ENCODE measurements at places on chromosomes 12 and 14.

DNA sequence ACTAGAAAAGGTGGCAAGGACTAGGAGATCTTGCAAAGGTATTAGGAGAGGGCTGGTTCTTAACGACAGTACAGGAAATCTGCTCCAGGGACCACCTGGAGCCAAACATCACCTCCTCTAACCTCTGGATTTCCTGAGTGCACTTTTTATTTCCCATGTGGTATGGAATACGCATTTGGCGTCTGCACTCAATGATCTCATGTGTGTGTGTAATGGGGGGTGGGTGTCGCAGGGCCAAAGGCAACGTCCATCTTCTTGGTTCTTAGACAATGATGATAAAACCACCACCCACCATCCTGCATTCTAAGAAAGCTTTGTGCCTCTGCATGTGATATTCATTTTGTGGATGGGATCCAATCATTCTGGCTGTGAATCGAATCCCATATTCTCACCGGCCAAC lies 68.8 kb downstream of the CLMN start:
- DNase-seq, result no peak

- DNase-seq, result no peak
Observed at GRCh38 chr12:106386813-106387535, 29.4 kb downstream of the POLR3B start.

- DNase-seq, result no peak
Observed at GRCh38 chr14:61104358-61104757, 123.3 kb downstream of the SLC38A6 start.

GRCh38 chr14:102754370-102755262 lies 22.6 kb upstream of the TRAF3 start:
- no peak for DNase-seq

- DNase-seq, result peak; percentile 98
Observed at GRCh38 chr12:53380104-53380793, at the start of gene SP1. Gene SP1, plus strand, starts transcription at chr12:53380176. Its CDS starts 116 bp downstream, at chr12:53380292.

- DNase-seq, result no peak
Observed at GRCh38 chr14:91310606-91311283, 66.2 kb upstream of the GPR68 start.

DNA sequence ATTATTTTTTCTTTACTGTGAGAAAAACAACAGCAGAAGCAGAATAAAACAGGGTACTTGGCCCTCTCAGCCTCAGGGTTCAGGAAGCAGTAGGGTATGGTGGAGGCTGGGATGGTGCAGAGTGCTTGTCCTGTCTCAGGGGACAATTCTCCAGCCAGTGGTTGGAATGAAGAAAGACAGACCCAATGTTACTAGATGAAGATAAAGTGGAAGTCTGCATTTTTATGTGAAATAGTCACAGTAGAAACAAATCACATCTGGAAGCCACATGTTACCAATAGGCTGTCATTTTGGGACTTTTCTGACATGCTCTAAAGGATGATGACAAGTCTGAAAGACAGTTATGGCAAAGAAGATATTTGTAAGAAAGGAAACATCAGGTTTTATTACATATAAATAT lies 32.3 kb downstream of the PROX2 start:
- no peak for DNase-seq

DNA sequence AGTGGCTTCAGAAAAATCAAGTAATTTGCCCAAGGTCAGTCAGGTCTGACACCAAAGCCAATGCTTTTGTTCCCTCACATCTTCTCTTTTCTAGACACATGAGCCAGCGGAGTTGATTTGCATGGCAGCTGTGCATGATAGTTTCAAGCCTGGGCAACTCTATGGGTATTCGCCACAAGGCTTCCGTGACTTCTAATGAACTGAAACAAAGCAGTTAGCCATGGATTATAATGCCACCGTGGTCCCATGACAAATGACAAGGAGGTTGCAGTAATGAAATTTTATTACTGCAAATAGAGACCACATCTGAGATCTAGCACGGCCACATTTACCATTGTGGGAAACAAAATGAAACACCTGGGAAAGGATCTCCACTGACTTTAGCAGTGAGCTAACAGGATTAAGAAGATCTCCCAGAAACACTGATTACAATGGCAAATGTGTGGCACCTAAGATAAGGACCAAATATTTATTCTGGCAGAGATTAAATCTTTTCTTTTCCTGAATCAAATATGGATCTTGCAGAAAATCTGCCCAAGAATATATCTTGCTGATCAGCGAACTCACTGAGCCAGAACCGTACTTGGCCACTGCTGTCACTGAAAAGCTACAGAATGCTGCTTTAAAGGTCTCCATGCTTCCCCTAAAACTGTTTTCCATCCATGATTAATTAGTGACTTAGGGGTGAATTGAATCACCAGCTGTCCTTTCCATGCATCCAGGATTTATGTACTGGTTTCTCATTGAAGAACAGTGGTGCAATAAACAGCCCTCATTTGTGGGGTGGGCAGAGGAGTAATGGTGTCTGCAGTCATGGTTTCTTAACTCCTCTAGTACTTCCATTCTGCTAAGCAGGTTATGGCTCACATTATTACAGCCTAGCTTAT lies 551.0 kb downstream of the DIO2 start:
- no peak for DNase-seq

DNA sequence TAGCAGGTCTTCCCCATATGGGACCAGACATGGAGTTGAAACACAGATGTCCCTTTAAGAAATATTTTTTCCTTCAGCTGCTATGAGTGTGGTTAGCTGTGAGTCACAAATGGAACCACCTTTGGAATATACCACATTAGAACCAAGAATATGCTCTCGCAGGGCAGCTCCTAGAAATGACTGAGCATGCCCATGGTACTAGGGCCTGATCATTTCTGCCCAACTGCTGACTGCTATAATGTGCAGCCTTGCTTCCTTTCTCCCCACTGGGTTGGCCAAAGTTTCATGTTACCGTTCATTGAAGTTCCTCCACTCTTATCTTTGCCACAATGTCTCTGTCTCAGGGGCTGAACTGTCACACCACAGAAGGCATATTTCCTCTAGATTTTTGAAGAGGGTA lies 1074.6 kb downstream of the FLRT2 start:
- no peak for DNase-seq

DNA sequence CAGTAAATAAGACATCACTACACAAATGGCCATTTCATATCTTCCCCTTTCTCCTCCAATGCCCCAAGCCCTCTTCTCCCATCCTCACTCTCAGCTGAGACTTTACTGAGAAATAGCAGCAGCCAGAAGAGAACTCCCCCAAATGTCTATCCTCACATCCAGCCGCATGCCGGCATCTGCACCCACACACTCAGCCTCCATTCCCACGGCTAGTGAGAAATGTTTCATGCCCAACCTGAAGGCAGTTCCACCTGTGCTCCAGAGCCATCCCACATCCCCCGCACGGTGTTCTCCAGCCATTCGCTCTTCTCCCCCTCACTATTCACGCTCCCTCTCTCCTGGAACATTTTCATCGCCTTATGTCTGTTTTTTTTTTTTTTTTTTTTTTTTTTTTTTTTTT lies 208.7 kb upstream of the DIO3 start:
- no peak for DNase-seq

DNA sequence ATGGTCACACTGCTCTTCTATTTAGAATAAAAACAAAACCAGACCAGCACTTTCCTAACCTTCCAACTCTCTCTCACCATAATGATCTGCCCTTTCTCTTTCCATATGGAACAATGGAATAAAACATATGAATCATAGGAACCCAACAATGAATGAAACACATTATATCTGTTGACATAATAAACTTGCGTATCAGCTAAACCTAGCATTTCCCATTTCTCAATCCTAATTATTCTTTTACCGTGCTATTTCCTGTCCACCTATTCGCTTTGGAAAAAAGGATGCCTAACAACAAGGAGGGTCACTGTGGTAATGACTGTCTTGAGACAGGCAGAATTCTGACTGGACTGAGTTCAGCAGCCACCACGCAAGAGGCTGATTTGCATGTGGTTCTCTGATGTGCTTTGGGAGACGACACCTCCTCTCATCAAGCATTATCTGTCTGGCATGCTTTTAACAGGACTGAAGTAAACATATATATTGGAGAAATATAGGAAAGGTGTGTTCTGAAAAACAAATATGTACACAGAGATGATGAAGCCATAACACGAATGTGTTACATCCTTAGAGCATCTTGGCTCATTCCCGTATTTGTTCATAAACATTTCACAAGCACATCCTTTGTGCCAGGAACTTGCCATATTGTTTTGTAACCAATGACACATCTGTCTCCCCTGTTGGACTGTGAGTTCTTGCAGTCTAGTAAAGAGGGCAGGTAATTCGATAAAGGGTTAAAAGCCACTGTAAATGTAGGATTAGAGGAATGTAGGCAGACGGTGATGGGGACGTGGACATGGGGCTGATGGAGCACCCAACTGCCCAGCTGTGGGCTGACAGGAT lies 87.7 kb downstream of the PTPRB start:
- DNase-seq, result no peak

DNA sequence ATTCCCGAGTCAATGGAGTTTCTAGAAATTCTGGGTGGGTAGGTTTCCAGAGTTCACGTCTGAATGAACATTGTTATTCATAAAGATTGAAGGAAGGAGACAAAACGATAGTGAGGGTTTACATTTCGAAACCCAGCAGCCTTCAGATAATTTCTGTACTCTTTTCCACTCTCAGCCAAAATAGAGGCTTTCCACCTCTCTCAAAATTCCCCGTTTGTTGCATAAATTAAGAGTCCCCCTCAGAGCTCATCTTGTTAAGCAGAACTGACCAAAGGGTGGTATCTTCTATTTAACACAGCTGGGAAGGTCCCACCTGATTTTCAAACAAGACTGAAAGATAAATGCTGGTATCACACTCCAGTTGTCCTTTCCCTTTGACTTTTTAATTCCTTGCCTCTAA lies 21.5 kb upstream of the YARS2 start:
- DNase-seq, result no peak

- DNase-seq, result peak; percentile 57
Observed at GRCh38 chr12:11486623-11487444, 91.5 kb upstream of the PRB2 start.

- no peak for DNase-seq
Observed at GRCh38 chr12:109523071-109523470, 45.6 kb downstream of the UBE3B start.

GRCh38 chr12:2696136-2696535 lies 98.6 kb upstream of the FKBP4 start:
- DNase-seq, result no peak

DNA sequence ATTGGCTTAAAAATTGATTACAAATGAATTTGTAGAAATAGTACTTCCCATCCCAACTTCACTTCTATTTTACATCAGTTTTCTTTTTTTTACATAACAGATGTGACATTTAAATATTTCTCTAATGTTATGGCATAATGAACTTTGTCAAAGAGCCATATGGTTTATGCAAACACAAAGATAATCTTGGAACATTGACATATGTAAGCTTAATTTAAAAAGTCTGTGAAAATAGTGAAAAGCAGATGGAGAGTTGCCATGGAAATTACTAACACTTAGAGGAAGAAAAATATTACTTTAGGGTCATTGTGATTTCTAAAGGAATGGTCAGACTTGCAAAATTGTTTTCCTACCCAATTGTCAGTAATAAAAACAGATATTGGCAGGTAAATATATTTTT lies 232.4 kb downstream of the AEBP2 start:
- no peak for DNase-seq

DNA sequence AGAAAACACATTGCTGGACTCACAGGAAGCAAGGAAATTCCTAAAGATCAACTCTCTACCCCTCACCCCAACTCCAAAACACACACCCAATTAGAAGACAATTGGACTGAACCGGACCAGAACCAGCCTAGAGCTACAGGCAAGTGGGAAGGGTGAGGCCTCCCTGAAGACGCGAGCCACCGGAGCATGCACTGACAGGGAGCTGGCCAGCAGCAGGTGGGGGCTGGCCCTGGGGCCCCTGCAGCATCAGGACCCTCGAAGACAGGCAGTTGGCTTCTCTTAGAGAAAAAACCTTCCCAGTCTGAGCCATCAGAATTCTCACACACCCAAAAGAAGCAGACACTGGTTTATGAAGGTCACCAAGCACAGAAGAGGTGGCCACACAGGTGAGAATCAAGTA lies 209.5 kb upstream of the DIO3 start:
- no peak for DNase-seq

GRCh38 chr12:52413782-52414345 lies 7.7 kb upstream of the KRT82 start:
- DNase-seq, result no peak

- no peak for DNase-seq
Observed at GRCh38 chr14:98501836-98502235, 770.2 kb downstream of the BCL11B start.

DNA sequence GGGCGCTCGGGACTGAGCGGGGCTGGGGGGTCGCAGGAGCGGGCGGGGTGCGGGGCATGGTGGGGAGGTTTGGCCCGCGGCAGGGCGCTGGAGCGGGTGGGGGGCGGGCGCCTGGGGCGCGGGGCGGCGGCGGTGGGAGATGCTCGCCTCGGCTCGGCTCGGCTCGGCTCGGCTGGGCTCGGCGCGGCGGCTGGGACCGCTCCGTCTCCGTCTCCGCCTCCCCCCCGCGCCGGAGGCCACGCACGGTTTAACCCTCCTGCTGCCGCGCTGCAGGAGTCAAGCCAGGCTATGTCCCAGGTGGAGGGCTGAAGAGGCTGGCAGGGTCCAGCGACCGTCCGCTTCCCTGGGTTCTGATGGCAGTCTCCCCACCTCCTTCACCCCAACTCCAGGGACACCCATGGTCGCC lies at the start of gene PIANP:
Gene PIANP, minus strand, starts transcription at position 170 of the 406 bp plus-strand sequence. CDS start 2,754 bp downstream, outside the sequence.
- no peak for DNase-seq

DNA sequence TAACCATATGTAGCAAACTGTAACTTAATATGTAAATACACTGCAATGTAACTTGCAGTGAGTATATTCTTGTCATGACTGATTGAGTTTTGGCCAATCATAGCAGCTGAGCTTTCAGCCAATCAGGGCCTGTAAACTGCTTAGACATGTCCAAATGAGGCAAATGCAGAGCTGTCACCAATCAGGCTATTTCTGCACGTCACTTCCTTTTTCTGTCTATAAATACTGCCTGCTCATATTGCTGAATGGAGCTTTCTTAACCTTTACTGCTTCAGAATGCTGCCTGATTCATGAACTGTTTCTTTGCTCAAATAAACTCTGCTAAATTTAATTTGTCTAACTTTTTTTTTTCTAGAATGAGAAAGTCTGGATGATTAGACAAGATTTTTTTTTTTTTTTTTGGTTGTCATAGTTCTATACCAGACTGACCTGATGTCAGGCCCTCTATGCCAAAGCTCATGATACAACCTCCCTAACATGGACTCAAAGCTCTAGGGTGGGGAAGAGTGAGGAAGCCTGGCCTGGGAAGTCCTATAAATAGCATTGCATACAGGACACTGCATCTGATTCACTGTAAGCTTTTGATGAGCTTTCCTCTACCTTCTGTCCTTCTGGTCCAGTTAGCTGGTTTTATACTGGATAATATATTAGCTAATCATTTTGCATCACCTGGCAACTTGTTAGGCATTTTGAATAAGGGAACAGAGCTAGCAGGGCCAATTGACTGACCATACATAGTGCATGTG lies 12.0 kb downstream of the MGP start:
- DNase-seq, result no peak

GRCh38 chr14:31387091-31387490 lies 33.3 kb downstream of the HEATR5A start:
- no peak for DNase-seq

DNA sequence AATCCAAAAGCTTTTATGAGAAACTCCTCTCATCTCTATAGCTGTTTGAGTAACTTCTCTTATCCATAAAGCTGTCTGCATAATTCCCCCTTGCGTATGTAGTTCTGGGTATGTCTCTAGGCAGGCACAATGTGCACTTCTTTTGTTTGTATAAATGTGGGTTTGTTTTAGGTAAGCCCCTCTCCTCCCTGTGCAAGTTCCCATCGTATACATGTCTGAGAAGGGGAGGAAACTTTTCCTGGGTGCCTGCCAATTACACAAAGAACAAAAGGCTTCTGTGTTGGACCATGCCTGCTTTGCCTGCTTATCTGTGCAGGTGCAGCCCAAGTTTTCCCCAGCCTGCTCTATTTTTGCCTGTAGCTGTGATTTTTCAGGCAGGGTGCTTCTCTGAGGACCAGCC lies 96.7 kb downstream of the CCER1 start:
- no peak for DNase-seq
